ENCODE measurements at places on chromosomes 16 and 17.

DNA sequence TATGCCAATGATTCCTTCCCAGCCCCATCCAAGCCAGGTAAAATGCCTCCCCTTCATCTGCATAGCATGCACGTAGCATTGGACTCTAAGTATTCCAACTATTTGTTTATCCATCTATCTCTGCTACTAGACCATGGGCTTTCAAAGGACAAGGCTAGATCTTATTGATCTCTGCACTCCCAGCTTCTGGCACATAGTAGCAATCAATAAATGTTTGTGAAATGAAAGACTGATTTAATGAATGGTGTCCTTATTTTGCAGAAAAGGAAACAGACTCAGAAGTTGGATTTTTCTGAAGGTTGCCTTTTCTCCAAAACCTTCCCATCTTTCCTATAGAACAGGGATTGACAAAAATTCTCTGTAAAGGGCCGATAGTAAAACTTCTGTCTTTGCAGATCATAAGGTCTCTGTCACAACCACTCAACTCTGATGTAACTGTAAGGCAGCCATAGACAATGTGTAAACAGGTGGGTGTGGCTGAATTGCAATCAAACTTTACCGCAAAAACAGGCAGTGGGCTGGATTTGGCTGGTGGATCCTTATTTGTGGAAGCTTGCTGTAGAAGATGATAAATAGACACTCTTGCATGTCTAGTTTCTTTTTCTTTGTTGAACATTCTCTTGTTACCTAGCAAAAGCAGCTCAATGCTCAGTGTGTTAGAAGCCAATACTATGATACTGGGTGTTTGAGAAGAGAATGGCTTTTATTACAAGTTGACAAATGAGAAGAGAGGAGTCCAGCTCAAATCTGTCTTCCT, 7.6 kb upstream of the CMTR2 start:
- no peak for DNase-seq

- peak; percentile 14 for DNase-seq
Measured at GRCh38 chr17:19533718-19534561, at the start of gene SLC47A1. Gene SLC47A1, plus strand, starts transcription at chr17:19533854. Its CDS starts 86 bp downstream, at chr17:19533940.

- DNase-seq: no peak
Measured at GRCh38 chr17:57668332-57668731, 76.8 kb downstream of the CCDC182 start.

GRCh38 chr17:1018547-1018946, 21.6 kb downstream of the TIMM22 start:
- DNase-seq: no peak

DNA sequence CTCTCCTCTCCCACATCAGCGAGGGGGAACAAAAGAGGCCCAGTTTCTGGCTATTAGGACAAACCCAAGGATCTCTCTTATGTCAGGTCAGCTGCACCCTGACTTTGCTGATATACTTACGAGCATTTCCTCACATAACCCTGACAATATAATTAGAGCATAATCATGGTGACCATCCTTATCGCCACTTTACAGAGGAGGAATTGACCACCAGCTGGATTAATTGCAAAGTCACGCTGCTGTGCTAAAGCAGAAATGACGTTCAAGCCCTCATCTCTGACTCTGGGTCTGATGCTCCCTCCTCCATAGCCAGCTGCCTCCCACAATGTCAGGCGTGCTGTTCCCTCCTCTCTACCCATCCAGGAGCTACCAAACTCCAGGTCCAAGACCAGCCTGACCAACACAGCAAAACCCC, 42.6 kb downstream of the TRARG1 start:
- DNase-seq: no peak

GRCh38 chr17:80501741-80502577, 25.6 kb upstream of the NPTX1 start:
- DNase-seq: no peak

Data from CD4-positive, alpha-beta T cell treated with Interleukin-17A for 4 hours (primary cell).